Effector memory CD4-positive, alpha-beta T cell (primary cell): ENCODE measurements at places on chromosomes 1 and 21.
A peak's percentile ranks its signal among the peaks of the same experiment; 100 is the strongest.

DNA sequence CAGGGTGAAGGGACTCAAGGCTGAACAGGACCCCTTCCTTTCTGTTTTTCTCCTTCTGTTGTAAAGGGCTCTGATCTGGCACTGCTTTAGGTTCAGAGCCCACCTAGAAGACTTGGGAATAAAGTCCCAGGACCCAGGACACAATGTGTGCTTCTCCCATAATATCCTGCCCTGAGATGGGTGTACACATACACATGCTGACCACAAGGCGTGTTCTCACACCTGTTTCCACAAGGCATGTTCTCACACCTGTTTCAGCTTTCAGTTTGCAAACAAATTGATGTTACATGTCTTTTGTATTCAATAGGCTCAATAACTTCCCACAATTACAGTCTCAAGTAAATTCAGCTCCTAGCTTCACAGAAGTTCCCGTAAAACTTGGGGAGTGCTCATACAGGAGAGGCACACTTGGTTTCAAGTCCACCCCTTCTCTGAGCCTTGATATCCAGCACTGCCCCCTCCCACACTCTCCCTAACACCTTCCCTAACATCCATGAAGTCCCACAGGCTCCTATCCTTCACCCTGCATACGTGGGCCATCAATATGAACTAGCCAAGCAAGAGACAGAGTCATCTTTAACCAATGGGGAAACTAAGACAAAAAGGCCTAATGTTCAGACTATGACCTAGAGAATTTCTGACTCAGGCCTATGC, 41.7 kb downstream of the ERI3 start:
- DNase-seq, result no peak

GRCh38 chr1:22592051-22592450, 28.8 kb downstream of the EPHA8 start:
- DNase-seq, result no peak

DNA sequence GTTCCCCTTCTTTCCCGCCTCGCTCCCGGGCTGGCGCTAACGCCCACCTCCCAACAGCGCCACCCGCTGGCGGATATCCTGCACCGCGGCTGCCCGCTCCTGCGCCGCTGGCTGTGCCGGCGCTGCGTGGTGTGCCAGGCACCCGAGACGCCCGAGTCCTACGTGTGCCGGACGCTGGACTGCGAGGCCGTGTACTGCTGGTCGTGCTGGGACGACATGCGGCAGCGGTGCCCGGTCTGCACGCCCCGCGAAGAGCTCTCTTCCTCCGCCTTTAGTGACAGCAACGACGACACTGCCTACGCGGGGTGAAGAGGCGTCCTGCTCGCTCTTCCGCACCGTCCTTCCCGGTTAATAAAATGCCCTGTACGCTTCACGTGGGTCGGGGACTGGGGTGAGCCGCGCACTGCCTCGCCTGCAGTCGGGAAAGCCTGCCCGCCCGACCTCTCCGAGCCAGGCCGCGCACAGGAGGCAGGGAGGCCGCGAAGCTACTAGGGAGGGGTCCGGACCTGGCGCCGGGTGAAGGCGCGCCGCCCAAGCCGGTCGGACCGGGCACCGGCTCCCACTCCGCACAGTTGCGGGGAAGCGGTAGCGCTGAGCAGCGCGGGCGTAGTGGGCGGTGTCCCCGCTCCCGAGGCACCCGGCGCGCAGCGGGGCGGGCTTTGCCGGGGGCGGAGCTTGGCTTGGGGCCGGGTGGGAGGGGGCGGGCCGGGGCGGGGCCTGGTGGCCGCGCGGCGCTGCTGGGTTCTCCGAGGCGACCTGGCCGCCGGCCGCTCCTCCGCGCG, at the start of gene ADAM15:
Gene ADAM15 (plus strand): TSS at position 757 of the 782 bp plus-strand sequence. CDS start 71 bp downstream, outside the sequence.
- DNase-seq, result peak; percentile 78

DNA sequence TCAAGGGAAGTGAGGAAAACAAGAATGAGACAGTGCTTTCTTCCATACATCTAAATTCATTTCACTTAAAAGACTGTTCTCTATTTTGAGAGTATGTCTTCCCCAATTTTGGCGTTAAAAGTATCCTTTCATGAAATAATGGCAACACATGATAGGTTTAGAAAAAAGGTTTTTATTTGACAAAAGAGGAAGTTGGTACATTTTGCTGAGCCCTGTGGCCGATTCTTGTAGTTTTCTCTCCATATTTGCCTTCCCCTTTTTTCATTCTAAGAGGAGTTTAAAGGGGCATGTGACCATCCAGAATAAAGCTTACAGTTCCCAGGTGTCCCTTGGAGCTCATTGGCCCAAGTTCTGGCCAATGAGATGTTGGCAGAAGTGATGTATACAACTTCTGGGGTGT, 140.4 kb upstream of the KCNE2 start:
- no peak for DNase-seq

GRCh38 chr1:226135059-226135651, 51.4 kb downstream of the ACBD3 start:
- DNase-seq, result no peak

DNA sequence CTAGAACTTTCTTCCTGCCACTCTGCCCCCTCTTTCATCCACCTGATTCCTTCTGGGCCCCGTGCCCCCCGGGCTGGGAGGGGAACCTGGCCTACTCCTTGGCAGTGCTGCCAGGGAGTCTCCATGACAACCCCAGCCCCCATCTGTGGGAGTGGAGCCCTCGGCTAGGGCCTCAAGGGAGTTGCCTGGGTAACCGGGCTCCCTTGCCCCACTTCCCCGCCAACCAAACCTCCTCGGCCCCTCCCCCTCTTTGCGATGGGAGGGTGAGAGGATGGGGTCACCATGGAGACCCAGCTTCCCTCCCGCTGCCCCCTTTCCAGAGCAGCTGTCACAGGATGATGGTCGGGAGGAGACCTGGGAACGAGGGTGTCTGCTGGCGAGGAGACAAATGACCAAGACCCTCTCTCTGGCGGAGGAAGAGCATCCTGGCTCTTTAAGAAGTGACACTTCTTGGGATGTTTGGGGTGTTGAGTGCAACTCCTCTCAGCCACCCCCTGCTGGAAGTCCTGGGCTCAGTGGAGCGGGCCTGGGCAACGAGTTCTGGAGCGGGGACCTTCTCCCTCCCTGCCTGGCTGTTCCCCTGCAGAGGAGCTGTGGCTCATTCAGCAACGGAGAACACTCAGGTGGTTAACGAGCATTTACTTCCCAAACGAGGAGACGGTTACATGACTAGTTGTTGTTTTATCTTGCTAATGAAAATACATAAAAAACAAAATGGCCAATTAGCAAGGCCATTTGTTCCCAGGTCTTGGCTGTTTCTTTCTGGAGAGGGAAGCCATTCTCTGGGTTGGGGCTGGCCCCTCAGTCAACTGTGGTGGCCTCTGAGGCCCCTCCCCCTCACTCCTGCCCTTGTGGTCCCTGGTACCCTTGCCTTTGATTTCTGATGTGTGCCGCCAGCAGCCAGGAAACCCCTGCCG, 82.8 kb downstream of the UBIAD1 start:
- DNase-seq, result no peak

- no peak for DNase-seq
These were observed 47.9 kb downstream of the PHACTR4 start for GRCh38 chr1:28417441-28417922.

GRCh38 chr1:162446946-162447345, 35.0 kb upstream of the SH2D1B start:
- DNase-seq, result no peak
